Epithelial cell of prostate (primary cell): ENCODE measurements at places on chromosomes 7 and 10.

GRCh38 chr7:43647339-43647672 is 64.4 kb downstream of the STK17A start:
- DNase-seq, result no peak

DNA sequence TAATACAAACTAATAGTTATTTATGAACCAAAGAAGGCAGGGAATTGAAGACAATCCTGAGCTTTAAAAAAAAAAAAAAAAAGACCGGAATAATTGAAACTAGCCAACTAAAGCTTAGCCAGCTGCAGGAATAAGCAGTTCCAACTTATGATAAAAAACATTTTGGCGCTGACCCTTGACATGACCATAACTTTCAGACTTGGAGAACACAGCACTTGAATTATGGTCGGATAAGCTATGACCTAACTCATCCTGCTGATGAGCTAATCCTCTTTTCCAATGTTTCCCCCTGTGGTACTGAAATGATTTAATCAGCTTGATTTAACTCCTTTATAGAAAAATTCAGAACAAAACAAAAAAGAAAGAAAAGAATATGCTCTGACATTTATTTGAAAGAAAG is 181.8 kb downstream of the DGKB start:
- DNase-seq, result no peak

GRCh38 chr10:99628923-99629624 is 8.8 kb upstream of the SLC25A28 start:
- no peak for DNase-seq

- DNase-seq, result no peak
Measured at GRCh38 chr7:35681231-35682029, 13.5 kb downstream of the HERPUD2 start.

- no peak for DNase-seq
Measured at GRCh38 chr7:155490697-155491628, 33.0 kb downstream of the EN2 start.

- no peak for DNase-seq
Measured at GRCh38 chr10:47269294-47269693, 30.7 kb upstream of the GDF10 start.

GRCh38 chr7:28627263-28627653 is 214.9 kb downstream of the CREB5 start:
- DNase-seq, result no peak

DNA sequence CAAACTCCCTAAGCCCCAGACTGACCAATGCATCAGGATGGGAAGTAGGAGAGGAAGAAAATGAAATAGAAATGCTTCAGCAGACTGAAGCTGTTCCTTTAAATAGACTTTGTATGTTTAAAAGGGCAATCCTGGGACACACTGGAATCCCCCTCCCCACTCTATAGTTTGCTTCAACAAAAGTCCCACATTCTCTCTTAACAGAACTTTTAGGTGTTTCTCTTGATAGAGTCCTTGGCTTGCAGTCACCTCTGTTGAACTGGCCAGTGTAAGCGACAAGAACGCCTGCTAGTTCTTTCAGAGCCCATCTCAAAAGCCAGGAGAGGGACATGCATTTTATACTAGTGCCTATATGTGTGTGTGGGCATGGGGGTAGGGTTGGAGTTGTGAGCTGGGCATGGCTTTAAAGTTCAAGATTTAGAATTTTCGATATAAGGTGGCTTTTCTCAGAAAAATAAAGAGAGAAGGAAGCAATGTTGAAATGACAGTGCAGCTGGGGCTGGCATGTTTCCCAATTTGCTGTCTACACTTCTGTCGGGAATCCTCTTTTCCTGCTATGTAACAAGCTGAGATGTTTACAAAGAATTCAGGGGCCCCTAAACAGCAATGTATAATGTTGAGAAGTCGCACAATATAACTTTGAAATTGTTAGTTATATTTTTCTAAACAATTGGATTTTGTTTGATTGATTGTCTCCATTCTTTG is 2.1 kb downstream of the TBX20 start:
- no peak for DNase-seq

GRCh38 chr10:475709-476454 is 213.6 kb downstream of the DIP2C start:
- DNase-seq, result no peak

GRCh38 chr7:48251766-48252165 is 80.5 kb downstream of the ABCA13 start:
- no peak for DNase-seq

DNA sequence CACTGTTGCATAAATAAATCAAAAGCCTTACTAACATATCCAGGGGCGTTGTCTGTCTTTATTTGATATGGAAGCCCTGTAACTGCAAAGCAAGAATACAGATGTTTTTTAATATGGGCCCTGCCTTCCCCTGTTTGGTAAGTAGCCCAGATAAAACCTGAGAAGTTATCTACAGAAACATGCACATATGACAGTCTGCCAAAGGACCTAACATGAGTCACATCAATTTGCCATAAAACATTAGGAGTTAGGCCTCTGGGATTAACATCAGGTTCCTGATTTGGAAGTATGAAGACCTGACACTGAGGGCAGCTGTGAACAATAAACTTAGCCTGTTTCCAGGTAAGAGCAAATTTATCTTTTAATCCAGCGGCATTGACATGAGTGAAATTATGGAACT is 1588.8 kb downstream of the REEP3 start:
- no peak for DNase-seq

- no peak for DNase-seq
Measured at GRCh38 chr7:158623241-158623640, 35.6 kb upstream of the PTPRN2 start.

DNA sequence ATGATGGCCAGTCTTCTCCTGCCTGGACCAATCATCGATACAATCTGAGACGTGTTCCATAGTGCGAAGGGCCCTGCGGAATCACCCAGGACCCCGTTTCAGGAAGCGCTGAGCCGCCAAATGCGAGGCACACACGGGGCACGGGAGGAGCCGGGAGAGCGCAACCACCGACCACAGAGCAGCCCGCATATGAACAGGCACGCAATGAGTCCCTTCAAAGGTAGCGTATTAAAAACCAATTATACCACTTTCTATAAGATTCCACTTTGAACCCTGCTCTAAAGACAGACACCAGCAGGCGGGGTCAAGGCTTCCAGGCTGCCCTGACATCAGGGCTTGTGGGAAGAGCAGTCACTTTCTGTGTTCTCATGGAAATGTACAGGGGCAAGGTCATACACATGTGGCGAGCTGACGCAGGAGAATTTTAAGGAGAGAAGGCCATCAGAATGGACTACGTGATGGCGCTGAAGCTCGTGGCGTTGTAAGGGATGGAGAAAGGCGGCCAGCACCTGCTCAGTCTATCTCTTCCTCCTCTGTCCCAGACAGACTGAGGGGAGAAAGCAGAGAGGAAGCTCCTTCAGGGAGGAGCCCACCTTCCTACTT is 46.2 kb downstream of the AMZ1 start:
- no peak for DNase-seq

DNA sequence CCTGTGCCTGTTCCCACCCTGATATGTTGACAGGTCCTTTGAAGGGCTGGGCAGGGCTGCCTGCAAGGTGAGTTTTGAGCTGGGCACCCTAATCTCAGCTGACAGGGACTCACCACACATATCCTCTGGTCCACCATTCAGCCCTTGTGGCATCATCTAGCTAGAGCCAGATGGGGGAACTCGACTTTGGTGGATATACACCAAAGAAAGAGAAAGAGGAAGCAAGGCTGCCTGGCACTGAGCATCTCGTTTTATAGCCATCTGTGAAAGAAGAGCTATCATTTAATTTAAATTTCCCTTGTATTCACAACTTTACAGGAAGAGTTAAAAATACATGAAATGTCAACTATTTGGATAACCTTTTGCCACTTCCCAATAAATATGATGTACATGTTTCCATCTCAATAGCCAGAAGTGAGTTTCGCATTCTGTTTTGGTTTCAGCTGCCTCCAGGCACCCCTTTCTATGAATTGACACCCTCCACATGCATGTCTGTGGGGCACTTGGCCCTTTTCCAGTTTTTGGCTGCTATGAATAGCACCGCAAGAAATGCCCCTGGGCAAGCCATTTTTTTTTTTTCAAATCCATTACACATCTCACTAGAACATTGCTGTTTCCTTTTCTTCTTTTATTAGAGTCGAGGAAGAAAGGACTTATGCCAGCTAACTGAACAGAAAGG is 22.9 kb upstream of the GRB10 start:
- DNase-seq, result no peak

DNA sequence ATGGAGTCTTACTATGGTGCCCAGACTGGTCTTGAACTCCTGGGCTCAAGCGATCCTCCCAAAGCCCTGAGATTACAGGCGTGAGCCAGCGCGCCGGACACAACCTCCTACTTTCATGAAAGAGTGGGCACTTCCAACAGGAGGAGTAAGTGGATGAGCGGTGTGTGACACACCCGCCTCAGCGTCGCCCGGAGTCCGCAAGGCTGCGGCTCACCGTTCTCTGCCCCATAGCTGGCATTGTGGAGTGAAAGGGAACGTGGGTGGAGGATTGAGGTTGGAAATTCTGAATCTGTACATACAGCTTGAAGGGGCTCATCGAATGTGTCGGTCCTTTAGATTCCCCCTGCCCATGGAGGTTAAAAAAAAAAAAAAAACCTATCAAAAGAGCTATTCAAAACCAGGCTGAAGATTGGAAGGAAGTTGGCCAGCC is 524 bp upstream of the PRXL2A start:
- no peak for DNase-seq

- DNase-seq, result no peak
Measured at GRCh38 chr7:34131371-34131770, 226.0 kb downstream of the BMPER start.

DNA sequence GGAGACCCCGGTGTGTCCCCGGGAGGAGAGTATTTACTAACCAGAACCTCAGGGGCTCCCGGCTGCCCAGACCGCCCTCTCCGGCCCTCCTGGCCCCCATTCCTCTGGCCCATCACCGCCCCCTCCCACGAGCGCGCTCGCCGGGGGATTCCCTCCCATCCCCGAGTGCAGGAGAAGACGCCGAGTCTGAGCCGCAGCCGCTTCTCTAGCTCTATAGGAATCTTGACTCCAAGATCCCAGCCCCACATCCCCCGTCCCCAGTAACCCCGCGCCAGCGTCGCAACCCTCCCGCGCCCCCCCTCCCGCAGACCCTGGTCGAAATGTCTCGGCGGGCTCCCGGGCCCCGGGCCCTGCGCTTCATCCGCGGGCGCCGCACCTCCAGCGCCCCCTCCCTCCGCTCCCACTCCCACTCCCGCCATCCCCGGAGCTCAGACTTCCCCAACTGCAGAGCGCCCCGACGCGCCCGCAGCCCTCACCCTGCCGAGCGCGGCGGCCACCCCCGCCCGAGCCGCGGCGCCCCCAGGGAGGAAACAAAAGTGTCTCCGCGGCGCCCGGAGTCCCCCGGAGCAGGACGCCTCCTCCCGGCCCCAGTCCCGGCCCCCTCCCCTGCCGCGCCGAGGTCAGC is 541 bp downstream of the ELMO1 start:
- no peak for DNase-seq

DNA sequence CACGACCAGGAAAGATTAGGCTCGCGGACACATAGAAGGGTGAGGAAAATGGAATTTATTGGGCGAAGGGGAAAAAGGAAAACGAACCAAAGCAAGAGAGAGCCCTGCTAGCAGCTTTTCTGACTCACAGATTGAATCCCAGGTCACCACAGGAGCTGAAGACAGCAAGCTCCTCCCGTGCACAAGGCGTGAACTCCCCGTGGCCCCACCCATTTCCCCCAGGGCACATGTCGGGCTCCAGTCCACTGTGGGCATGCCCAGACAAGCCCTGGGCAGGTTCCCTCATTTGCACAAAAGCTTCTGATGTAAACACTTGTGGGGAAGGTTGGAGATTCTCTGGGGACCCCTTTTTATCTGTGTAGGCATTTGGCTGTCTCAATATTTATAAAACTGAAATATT is 582.4 kb downstream of the SUGCT start:
- peak; percentile 71 for DNase-seq

DNA sequence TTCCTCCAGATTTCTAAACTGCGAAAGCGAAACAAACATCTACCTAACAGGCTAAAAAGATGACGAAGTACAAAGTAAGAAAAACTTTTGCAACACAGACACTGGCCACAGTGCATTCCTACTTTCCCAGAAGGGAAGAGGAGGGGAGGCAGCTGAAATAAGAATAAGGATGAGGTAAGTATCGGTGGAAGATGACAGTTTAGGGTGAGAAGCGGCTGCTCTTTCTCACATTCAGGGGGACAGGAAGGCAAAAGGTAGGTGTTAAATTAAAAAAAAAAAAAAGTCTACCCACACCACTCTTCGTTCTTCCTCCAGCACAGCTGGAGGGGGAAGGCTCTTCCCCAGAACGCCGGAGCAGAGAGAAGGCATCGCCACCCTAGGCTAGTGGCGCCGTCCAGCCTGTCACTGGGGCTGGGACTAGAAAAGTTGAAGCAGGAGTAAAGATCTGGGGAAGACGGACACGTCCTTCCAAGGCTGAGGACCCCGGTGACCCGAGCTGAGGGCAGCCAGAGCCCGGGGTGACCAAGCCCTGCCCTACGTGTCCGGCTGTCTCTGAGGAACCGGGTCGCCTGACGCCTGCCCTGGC is 846 bp downstream of the DNAJC1 start:
- no peak for DNase-seq
